EL (cell line): ENCODE measurements at places on chromosomes 6 and 20.

- DNase-seq: peak; percentile 28
Observed at GRCh38 chr6:112485827-112486212, 138.7 kb downstream of the RFPL4B start.

GRCh38 chr6:21844120-21844917 is 250.8 kb downstream of the SOX4 start:
- no peak for DNase-seq

- no peak for DNase-seq
Observed at GRCh38 chr6:40379811-40380210, 207.4 kb downstream of the LRFN2 start.

GRCh38 chr6:6758915-6759654 is 170.6 kb downstream of the LY86 start:
- DNase-seq: peak; percentile 67

- peak; percentile 48 for DNase-seq
Observed at GRCh38 chr6:1482381-1483166, 93.2 kb downstream of the FOXF2 start.

- DNase-seq: no peak
Observed at GRCh38 chr6:103893141-103893581, 966.6 kb downstream of the HACE1 start.

GRCh38 chr6:155004576-155005372 is 9.7 kb downstream of the TIAM2 start:
- DNase-seq: no peak

DNA sequence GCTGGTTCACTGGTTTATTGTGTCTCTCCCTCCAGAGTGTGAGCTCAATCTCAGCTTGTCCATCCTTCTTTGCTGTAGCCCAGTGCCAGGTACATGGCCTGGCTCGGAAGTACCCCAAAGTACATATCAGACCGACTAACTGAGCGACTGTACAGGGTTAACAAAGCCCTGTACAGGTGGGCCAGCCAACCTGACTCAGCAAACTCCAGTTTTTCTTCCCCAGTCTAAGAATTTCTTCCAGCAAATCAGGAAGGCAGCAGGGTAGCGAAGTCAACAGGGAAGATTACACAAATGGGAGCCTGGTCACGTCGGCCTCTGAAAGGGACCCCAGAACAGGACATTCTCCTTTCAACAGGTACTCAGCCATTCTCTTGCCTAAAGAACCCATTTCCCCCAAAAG is 31.3 kb downstream of the ZMYND8 start:
- no peak for DNase-seq

GRCh38 chr6:85771925-85772430 is 129.3 kb upstream of the SYNCRIP start:
- DNase-seq: no peak

DNA sequence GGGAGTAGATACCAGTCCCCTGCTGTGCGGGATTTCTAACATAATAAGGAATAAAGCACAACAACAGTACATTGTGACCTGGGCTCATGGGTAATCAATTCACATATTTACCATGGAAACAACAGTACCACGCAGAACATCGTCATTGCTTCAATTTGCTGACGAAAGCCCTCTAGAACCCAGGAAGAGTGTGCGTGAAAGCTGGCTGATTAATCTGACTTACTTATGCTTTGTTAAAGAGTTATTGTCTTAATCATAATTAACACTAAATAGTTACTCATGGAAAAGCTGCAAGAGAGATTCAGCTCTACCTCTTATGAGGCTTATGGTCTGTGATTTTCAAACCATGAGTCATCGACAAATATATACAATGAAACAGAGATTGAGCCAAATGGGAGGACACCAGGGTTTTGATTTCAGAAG is 644.3 kb upstream of the AGPAT4 start:
- DNase-seq: no peak

DNA sequence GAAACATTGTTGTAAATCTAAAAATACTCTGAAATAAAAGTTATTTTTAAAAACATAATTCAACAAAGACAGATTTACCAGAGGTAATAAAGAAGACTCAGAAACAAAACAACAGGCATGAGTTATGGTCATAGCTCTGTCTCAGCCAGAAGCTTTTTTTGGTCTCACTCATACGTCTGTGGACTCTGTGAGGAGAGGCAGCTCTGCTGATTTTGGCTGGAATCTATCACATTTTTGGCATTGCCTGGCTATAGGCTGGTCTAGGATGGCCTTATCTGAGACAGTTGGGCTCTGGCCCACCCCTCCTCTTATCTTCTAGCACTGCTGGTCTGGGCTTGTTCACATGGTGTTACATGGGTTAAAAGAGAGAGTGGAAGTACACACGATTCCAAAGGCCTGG is 514.0 kb upstream of the BTBD3 start:
- no peak for DNase-seq

DNA sequence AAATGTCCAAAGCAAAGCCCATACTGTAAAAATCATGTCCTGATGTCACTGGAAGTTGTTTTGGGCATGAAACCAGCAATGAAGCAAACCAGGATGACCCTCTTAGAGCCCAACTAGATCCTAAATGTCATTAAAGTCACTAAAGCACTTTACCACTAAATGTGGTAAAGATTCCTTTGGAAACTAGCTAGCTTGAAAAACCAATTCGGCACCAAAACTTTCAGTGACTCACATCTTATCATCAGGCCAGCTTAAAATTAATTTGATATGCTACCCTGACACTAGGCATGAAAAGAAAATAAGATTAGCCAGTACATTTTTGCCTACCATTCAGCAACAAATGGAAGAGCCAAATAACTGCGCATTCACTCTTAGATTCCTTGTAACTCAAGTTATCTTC is 145.8 kb downstream of the PACRG start:
- DNase-seq: no peak

- peak; percentile 47 for DNase-seq
Observed at GRCh38 chr6:130970839-130971410, 92.1 kb downstream of the EPB41L2 start.

- DNase-seq: peak; percentile 37
Observed at GRCh38 chr6:149961728-149962425, 1.9 kb upstream of the ULBP1 start.

- no peak for DNase-seq
Observed at GRCh38 chr6:150203871-150204545, 61.2 kb downstream of the PPP1R14C start.

GRCh38 chr6:22409486-22409885 is 112.7 kb upstream of the PRL start:
- DNase-seq: no peak

DNA sequence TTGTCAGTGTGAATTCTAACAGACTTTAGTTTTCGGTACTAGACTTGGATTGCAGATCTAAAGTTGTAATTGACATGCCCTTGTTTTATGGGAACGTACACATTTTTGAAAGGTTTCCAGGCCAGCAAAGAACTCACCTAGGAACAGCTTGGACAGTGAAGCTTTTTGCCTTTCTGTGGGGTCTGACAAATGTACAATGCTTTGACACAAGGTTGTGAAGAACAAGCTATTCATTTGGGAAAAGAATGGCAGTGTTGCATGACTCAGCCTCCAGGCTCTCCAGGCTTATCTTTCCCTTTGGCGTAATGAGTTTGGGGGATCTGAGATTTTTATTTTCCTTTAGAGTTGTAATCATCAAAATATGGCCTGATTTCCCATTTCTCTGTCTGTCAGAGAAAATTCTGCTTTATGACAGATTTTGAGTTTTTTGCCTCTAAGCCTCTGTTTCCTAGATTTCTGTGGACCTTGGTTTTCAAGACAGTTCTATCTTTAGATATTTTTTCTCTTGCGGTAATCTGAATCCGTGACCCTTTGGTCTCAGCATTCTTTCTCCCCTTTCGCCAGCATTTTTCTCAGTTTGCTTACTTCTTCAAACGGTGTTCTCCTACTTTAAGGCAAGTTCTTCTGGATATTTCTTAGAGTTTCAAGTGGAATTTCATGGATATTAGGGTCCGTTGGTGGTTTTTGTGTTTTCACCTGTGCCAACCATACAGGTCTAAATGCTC is 221.0 kb downstream of the ADGB start:
- no peak for DNase-seq

DNA sequence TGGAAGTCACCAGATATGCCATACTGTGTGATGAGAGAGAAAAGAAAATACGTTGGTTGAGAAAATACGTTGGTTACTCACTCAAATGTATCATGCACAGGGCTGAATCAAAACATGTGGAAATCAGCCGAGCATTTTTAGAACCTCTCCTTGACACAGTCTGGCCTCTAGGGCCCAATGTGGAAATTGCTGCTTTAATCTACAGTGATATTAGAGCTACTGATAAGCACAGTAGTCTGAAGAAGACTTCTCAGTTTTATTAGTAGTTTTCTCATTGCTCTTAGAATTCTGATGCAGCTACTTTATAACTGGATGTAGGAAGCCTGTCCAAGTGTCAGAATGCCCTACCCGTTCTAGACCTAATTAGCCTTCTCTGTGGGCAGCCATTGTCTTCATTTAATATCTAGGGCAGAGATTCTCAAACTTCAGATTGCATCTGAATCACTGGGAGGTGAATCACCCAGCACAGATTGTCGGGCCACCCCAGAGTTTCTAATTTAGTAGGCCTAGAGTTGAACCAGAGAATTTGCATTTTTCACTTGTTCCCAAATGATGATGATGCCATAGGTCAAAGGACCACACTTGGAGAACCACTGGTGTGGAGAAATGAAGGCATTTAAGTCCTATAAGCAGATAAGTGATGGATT is 229.1 kb downstream of the PLCB1 start:
- DNase-seq: peak; percentile 72

GRCh38 chr6:168152306-168152963 is 73.4 kb upstream of the FRMD1 start:
- DNase-seq: peak; percentile 18

GRCh38 chr6:74356391-74356790 is 660.4 kb downstream of the CD109 start:
- DNase-seq: peak; percentile 67
